Stimulated activated CD8-positive, alpha-beta memory T cell treated with anti-CD3 and anti-CD28 coated beads, Interleukin-2, amount 100 ng/mL, for 48 hours (primary cell): ENCODE measurements at places on chromosomes 16 and 17.

DNA sequence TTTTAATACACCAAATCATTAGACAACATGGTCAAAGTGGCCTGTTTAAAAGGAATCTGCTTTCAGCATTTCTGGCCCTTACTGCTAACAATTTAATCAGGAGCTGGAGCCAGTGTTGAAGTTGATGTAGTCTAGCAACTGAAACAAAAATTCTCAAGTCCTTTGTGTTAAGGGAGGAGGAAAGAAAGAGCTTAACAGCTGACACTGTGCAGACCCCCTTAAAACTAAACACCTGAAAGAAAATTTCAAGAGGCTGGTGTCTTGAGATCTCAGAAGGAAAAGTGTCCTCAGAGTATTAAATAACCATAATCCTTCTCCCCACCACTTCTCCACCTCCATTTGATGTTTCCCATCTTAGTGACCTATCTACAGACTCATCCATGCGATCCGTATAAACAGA lies 232.1 kb downstream of the FTO start:
- no peak for DNase-seq

DNA sequence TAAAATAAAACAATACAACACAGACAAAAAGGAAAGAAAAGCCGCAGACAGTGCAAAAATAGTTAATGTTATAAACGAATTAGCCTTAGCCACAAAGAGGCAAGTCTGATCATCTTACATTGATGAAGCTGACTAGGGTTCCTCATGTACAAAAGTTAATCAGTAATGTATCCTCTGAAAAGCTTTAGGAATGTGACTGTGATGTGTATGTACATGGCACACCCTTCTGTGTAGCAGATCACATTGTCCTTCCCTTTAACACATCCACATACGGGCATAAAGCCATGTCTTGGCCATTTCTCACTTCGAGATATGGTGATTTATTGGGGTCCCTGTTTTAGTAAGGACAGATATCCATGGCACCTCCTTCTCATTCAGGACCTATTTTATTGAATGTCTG lies 1327.5 kb upstream of the CDH8 start:
- no peak for DNase-seq

- no peak for DNase-seq
Observed at GRCh38 chr17:3886776-3887175, 6.1 kb downstream of the CAMKK1 start.

DNA sequence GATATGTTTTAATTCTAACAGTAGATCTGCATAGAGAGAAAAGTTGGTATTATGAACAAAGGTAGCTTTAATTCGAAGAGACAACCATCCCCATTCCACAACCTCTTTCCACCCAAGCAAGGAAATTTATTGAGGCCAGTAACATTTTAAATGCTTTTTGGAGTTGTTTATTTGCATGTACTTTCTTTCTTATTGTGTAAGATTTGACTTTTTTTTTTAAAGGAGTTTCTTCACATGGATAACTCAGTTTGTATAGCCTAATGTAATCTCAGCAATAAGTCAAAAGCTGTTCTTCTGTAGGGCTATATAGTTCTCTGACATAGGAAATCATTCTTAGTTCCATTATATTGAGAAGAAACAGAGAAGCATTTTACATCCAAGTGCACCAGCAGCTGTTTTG lies 163.3 kb downstream of the PRKCA start:
- DNase-seq = no peak

DNA sequence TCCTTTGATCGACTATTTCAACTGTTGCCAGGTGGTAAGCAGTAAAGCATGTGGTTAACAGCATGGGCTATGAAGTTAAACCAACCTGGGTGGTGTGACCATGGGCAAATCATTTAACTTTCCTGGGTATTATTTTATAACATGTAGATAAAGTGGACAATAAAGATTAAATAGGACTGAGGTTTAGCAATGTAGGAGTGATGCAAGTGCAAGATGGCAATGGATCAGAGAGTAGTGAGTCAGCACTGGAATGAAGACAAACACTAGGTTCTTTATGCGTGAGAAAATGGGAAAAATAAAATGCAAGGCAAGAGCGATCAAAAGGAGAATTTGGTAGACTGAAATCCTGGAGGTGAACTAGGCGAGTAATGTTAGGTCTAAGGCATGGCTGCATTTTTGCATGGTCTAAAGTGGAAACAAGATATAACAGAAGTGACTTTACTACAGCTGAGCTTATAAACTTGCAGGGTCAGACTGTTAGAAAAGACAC lies 222.4 kb upstream of the AXIN2 start:
- no peak for DNase-seq

- no peak for DNase-seq
Observed at GRCh38 chr17:7755095-7755890, 37.7 kb downstream of the DNAH2 start.

GRCh38 chr17:6104956-6105648 lies 34.9 kb downstream of the WSCD1 start:
- no peak for DNase-seq

GRCh38 chr17:77318491-77319210 lies 177.9 kb downstream of the SEC14L1 start:
- no peak for DNase-seq

GRCh38 chr16:13378151-13378550 lies 476.8 kb downstream of the SHISA9 start:
- DNase-seq = no peak

- no peak for DNase-seq
Observed at GRCh38 chr17:17860766-17861107, 24.0 kb upstream of the SREBF1 start.

DNA sequence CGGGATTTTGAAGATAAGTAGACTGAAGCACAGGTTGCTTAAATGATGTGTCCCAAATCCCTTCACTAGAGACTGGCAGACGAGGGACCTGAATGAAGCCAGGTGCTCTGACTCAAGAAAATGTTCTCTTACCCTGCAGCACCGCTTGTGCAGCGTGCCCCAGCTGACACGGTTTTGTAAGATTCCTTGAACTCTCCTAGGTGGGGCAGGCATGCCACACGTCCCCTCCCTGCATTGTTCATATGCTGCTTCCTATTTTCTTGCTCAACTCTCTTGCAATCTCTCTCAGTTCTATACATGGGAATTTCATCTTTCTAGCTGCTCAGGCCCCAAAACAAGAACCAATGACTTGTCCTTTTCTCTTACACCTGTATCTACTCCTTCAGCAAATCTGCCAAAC lies 22.1 kb upstream of the HNF1B start:
- no peak for DNase-seq

- DNase-seq = no peak
Observed at GRCh38 chr17:29982991-29983653, 41.7 kb downstream of the EFCAB5 start.

DNA sequence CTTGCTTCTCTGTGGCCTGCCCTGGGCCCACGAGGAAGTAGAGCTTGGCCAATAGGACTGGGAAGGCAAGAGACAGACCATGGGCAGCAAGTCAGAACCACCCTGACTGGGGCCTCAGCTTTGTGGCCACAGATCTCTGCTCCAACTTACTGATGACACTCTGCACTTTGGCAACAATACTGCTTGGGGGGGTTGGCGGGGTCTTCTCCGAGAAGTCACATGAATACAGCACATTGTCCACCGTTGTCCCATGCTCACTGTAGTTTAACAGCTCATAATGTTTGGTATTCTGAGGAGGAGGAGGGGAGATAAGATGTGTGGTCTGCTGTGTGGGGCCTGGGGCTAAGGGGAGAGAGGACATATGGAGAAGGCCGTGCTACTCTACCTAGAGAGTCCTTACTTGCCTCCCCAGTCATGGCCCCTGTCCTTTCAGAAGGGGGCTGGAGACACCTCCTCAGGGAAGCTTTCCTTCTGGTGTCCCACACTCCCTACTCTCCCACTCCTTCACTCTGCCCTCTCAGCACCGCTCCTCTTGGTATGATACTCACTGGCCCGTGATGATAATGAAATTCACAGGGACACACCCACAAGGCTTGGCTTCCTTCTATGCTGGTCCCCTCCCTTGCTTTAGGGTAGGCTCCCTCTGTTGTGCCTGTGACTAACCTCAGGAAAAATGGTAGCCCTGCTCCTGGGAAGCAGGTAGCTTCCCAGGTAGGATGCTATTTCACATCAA lies 4.0 kb upstream of the DHRS13 start:
- no peak for DNase-seq

DNA sequence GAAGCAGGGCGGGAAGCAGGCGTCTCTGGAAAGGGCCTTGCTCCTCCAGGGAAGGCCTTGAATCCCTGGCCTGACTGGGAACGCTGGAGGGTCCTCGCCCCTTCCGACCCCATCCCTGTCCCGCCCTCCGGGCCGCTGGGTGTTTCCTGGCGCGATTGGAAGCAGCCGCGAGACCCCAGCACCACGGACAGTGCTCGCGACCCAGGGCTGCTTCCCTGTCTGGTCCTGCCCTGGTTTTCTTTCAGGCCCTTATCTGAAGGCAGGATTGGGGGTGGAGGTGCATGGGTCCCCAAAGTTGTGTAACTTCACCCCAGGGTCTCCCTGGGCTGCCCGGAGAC lies 2.1 kb downstream of the MGAT5B start:
- no peak for DNase-seq

- DNase-seq = no peak
Observed at GRCh38 chr17:75433218-75433783, 23.1 kb upstream of the TMEM94 start.

DNA sequence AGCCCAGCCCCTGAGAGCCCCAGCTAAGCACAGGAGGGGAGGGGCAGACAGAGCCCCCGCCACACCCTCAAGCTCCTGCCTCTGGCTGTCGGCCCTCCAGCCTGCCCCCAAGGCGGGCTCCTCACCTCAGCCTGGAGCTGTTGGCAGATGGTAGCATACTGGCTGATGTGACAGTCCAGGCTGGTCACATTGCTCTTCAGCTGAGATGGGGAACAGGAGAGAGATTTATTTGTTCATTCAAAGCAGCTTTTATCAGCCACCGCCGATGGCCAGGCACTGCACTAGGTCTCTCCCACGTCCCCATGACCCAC lies 14.8 kb downstream of the KIF18B start:
- DNase-seq = no peak

DNA sequence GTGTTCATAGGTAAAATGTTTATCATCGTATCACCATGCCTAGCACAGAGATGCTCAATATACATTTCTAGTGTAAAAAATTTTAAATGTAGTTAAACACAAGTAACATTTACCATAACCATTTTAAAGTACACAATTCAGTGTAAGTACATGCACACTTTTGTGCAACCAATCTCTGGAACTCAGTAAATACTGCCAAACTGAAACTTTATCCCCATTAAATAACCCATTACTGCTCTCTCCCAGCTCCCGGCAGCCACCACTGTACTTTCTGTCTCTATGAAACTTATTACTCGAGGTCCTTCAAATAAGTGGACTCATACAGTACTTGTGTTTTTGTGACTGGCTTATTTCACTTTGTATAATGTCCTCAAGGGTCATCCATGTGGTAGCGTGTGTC lies 29.0 kb downstream of the RMI2 start:
- DNase-seq = no peak

DNA sequence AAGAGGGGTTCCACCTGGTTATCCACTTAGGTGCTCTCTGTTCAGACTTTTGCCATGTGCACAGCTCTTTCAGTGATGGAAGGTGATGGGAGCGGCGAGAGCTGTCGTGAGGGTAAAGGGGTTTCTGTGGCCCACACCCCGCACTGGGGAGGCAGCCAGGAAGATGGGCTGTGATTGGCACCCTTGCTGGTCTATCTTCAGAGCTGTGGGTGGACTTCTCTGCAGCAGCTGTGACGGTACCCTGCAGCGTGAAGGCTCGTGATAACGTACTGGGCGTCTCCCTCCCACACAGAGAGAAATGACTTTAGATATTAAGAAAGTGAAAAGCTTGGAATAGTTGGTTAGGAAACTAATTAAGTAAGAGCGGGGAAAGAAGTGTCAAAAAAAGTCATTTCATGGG lies 45.8 kb downstream of the MPRIP start:
- no peak for DNase-seq

DNA sequence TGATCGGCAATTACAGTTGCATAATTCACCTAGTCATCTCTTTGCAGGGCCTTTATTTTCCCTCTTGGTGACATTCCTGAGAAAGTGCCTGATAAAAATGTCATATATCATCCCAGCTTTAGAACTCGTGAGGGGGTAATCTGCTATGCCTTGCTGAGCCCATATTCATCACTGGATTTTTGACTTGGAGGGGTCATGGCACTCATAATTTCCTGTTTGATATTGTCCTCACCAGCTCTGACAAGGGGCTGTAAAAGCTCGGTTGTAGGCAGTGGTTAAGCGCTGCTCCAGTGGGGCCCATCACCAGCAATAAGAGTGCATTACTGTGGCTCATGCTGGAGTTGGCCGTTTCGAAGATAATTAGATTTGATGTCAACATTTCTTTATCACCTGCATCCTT lies 227.3 kb downstream of the IRX3 start:
- DNase-seq = no peak

GRCh38 chr16:88484505-88485365 lies 31.7 kb downstream of the ZFPM1 start:
- no peak for DNase-seq

GRCh38 chr17:70099884-70100283 lies 24.9 kb downstream of the KCNJ16 start:
- DNase-seq = no peak

DNA sequence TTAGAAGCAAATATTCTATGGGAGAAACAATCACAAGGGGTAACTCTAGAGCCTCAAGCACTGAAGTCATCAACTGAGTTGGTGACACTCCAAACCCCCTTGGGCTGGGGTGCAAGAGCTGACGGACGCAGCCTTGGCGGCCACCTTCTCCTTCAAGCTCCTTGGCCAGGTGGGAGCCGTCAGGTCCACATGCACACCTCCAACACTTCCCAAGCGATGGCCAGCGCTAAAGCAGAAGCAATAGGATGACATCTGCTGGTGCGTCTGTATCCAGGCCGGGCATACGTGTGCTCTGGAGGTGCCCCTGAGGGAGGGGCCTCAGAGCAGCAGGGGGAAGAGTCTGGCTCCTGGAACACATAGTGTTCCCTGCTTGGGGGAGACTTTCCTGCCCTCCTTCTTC lies 12.2 kb upstream of the FOXJ1 start:
- no peak for DNase-seq

DNA sequence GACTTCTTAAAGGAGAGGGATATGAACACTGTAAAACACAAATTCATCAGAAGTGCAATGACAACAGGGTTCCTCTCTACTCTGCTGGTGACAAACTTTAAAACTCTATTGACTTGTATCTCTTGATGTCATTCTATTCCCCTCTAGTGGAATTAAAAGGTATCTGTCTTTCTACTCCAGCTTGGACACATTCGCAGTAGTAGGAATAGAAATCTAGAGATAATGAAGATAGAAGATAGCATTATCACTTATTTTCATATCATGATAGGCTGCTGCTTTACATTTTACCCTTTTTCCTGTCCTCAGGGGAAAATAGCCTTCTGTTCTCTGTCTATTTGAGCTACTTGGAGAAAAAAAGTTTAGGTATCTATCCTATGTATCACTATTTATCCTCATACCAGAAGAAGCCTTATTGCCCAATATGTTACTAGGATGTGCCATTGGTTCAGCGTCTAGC lies 209.6 kb upstream of the CACNG5 start:
- no peak for DNase-seq
